ENCODE measurements at places on chromosomes 7 and 10.

DNA sequence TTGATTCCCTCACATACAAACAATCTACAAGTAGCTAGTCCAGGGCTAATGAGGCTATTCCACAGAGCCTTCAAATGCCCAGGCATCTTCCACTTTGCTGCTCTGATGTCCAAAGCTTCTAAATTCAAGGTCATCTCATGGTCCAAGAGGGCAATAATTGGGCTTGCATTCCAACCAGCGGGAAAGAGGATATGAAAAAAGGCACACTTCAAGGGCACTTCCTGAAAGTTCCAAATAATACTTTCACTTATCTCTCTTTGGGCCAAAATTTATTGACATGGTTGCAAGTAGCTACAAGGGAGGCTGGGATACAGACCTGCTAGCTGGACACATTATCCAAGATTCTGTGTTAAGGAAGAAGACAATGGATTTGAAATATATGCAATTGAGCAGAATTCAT, 25.2 kb upstream of the APBB1IP start:
- DNase-seq, result no peak

- DNase-seq, result peak; percentile 44
Measured at GRCh38 chr7:26440233-26441001, 148.8 kb downstream of the SNX10 start.

DNA sequence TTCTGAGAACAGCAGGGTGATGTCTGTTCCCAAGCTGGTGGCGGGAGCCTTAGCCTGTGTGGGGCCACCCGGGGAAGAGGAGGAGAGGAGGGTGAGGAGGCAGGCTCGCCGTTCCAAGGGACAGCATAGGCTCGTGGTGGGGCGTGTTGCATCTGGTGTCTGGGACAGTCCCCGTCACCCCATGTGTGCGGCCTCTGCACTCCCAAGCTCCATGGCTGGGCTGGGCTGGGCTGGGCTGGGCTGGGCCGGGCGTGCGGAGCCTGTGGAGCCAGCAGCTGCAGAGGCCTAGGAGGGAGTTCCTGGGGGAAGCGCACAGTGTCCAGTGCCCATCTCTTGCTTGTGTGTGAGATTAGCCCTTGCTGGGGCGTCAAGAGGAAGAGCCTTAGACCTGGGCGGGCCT, 20.9 kb upstream of the TTYH3 start:
- no peak for DNase-seq

DNA sequence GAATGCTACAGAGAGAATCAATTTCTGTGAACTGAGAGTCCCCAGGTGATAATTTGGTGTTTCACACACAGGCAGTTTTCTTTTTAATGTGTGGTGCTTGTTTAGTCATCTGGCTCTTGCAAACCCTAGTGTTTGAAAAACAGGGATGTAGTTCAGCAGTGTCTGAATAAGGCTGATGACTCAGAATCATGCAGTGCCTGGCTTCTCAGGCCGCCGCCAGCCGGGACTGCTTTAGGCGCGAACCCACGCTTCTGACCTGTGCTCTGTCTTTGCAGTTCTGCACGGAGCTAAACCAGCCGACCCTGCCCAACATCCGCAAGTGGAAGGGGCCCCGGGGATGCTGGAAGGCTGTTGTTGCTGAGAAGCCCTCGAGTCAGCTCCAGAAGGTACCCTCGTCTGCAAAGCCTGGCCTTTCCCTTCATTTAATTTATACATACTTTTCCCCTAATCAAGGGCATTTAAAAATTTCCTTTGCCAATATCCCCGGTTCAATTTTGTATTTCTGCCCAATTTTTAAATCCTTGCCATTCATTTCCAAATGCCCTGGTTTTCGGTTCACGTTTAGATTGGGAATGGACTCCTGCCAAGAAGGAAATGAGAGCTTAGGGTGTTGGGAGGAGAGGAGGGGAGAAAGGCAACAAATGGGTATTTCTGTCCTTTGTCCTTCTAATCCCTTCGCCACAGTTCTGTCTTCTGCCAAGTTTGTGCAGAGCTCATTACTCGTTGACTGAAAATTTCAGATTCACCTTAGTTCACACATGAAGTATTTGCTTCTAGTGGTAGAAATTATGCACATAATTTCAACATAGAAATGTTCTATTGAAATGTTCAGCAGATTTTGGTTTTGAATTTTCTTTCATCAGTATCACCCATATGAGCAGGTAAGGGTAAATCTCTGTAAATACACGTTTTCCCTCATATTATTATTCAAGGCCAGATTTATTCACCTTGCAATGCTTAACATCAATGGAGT, 108.5 kb upstream of the ANLN start:
- DNase-seq, result no peak

DNA sequence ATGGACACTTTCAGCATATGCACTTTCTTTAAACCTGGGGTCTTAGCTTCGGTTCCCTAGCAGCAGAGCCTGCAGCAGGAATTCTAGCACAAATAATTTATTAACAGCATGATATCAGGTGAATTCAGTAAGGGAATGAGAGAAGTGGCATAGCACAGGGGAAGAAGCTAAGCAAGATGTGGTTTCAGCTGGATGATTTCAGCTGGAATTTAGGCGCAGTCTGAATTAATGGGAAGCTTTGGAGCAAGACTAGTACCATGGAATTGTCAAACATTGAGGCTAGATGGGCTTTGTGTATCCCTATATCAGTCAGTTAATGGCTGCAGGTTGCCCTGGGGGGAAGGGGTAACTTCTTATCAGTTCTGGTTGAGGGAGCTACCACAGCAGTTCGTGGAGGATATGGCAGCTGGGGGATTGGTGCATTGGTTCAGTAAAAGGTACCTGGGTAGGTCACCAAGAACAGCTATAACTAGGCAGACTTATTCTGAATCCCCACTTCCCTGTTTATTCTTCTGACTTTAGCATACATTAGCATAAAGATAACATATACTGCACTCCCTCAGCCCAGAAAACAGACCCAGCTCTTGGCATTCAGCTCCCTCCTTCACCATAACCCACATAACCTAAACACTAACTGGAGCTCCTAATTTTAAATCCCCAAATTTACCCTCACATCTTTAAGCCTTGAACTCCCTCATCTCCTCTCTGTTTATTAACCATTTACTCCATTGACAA, 46.8 kb upstream of the NAMPT start:
- no peak for DNase-seq

- DNase-seq, result no peak
Measured at GRCh38 chr7:151387161-151388006, 22.5 kb downstream of the WDR86 start.

DNA sequence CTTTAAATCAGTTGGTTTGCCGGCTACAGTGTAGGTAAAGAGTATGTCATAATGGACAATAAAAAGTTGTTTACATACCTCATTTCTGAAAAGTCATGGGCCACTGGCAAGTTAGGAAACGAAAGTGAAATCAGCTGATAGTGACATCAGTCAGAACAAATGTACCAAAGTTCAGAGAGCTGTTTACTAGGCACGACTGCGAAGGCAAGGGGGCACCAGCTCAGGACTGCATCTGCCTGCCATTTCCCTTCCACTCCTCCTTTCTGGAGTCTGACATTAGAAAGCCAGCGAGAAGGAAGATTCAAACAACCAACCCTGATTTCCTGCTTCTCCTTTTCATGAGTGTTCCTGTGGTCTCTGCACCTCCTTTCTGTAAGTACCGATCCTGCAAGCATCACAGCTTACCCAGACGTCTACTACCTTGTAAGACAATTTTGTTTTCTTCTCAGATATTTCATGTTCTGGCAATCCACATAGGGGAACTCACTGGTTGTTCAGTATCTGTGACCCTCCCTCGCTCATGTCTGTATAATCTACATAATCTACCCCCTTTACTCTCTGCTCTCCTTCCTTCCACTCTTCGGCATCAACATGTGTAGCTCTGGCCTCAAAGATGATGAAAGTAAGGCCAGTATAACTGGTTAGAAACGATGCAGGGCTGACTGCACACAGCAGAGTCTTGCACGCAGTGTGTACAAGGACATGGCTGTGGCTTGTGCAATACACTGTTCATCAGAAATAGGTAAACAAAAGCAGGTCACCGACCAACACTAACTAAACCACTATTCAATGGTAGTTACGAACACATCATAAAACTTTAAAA, at the start of gene TMEM140:
Gene TMEM140 (plus strand): TSS at position 174 of the 823 bp plus-strand sequence. CDS start 16,370 bp downstream, outside the sequence.
- no peak for DNase-seq

DNA sequence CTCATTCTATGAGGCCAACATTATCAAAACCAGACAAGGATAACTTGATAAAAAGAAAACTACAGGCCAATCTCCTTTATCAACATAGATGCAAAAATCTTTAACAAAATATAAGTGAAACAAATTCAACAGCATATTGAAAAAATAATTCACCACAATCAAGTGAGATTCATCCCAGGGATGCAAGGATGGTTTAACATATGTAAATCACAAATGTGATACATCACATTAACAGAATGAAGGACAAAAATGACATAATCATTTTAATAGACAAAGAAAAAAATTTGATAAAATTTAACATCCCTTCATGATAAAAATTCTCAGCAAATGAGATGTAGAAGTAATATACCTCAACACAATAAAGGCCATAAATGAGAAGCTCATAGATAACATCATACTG, 53.8 kb downstream of the TCAF1 start:
- DNase-seq, result no peak

GRCh38 chr7:40765639-40766038, 630.8 kb downstream of the SUGCT start:
- no peak for DNase-seq

- DNase-seq, result peak; percentile 61
Measured at GRCh38 chr10:121994429-121994941, 5.5 kb downstream of the TACC2 start.

DNA sequence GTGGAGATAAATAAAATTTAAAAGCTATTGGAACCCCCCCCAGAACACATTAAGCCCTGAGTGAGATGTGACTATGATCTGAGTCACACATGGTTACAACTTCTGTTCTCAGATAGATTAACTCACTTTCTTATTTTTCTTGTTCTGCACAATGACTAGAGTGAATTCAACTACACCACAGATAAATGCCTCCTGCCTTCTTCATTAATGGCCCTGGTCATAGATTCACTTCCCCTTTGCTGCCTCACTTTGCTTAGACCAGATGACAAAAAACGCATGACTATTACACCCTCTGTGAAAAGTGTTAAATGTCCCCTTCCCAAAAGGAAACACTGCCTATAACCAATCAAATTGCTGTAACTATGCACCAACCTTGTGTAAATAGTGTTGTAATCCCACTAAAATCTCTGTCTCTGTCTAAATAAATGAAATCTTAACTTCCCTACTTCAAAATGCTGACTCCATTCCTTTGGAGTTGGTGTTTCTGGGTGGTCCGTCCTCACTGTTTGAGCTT, 49.4 kb downstream of the AKR1D1 start:
- no peak for DNase-seq

DNA sequence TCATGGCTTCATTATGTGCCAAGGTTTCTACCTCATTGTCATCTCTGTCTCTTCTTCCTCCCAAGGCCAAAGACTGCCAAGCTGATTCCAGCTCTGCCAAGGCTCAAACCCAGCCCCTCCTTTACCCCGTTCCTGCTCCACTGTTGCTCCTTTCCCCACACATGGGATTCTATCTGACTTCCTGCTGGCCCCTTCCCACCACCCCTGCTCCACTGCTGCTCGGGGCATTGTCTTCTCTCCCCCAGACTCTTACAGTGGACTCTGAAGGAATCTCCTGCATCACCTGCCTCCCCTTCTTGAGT, 86.3 kb downstream of the COBL start:
- no peak for DNase-seq

DNA sequence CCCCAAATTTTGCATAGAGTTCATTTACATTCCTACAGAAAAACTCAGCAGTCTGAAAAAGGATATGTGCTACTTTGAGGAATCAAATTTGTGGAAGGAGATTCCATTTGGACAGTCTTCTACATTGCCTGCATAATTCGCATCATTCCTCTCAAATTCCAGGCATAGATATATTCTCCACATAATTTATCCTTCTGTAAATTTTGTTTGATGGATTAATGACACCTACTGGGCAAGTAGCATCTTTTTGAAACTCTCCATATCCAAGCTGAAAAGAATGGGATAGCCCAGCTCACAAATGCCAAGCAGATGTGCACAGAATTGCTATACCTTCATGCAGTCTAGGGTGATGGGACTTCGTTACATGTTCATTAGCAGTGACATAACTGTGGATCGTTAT, 515.3 kb downstream of the AUTS2 start:
- DNase-seq, result no peak

- no peak for DNase-seq
Measured at GRCh38 chr10:14560274-14560673, 214.4 kb downstream of the FAM107B start.

- DNase-seq, result no peak
Measured at GRCh38 chr7:79464051-79464450, 10.6 kb upstream of the MAGI2 start.

GRCh38 chr7:151814400-151815009, 62.4 kb downstream of the PRKAG2 start:
- no peak for DNase-seq

- DNase-seq, result no peak
Measured at GRCh38 chr10:15385552-15386455, 14.7 kb upstream of the FAM171A1 start.

- DNase-seq, result no peak
Measured at GRCh38 chr10:102652170-102652916, 8.1 kb downstream of the TRIM8 start.

DNA sequence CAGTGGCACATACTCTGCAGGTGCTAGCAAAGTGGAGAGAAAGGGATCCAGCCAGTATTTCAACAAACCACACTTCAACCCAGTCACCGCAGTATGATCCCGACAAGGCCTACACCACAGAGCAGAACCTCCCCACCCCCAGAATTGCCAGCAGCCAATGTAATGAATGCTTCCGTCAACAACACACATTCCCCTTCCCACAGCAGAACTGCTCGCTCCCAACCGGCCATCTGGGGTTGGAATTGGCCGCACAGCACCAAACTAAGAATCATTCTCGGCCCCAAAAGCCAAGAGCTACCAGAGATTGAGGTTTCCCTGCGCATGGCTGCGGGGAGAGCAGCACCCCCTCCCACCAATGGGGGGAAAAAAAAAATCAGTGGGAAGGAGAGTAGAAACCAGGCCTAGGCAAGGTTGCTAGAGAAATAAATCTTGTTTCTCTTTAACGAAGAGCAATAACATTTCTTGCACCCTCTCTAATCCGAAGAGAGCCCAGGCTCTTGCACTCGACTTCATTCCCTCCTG, 1.1 kb downstream of the WASL start:
- DNase-seq, result peak; percentile 50

DNA sequence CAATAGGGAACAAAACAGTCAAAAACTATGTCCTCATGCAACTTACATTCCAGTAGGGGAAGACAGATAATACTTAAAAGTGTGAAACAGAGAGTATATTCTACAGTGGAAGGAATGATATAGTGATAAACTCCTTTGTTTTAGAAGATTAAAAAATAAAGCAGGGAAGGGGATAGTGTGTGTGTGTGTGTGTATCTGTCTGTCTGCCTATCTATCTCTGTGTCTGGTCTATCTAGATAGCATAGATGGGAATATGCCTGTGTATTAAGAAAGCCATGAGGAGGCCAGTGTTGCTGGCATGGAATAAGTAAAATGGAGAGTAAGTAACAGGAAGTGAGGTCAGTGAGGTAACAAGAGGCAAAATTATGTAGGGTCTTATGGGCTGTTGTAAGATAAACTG, 42.2 kb downstream of the EXOC6 start:
- DNase-seq, result no peak

- DNase-seq, result no peak
Measured at GRCh38 chr10:124420254-124420653, 1.5 kb upstream of the OAT start.

GRCh38 chr10:24463611-24464426, 254.9 kb downstream of the KIAA1217 start:
- no peak for DNase-seq

Measured in NCI-H510A (cell line).